SK-N-SH (cell line): ENCODE measurements at places on chromosomes 6 and 20.

- H3K36me3 ChIP-seq = no peaks in the 10 kb centered on the region
- H3K4me1 ChIP-seq = no peaks in the 10 kb centered on the region; the same call in 1 of the 2 replicates
- no peak overlapping the region for H3K4me3 ChIP-seq
Observed at GRCh38 chr6:145244349-145245100, 490.8 kb downstream of the EPM2A start.

DNA sequence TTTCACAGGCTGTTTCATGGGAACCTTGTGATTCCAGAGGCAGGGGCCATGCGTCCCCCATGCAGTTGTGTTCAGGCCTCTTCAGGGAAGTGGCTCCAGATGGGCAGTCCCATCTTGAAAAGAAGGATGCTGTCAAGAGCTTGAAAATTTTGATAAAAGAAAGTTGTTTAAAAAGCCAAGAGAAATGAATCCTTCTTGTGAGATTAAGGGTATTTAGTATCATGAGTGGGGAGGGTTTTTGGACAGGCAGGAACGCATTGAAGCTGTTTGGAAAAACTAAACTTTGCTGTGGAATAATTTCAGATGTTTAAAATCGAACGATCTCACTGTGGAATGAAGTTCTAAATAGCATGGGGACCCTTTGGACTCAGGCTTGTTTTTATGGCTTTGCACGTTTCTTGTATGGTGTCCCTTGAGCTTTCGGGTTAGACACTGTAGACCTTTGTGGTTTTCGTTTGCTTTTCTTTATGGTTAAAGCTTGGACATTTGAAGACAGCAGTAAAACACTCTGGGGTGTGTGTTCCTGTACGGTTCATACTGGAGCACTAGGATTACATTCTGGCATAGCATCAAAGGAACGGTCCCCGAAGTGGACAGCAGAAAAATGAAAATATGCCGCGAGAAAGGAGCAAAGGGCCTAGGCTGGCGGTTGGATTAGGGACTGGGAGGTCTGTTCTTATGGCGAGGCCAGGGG lies 18.2 kb downstream of the KIF25 start:
- H3K4me3 ChIP-seq = no peak overlapping the region
- H3K36me3 ChIP-seq = no peaks in the 10 kb centered on the region
- H3K4me1 ChIP-seq = no peaks in the 10 kb centered on the region; the same call in 1 of the 2 replicates
- no peak overlapping the region for H3K27ac ChIP-seq

GRCh38 chr6:47440719-47441118 lies 36.9 kb upstream of the CD2AP start:
- H3K4me1 ChIP-seq = no peaks in the 10 kb centered on the region
- no peaks in the 10 kb centered on the region for H3K36me3 ChIP-seq
- H3K27ac ChIP-seq = no peak overlapping the region
- no peak for DNase-seq
- no peak overlapping the region for H3K4me3 ChIP-seq

DNA sequence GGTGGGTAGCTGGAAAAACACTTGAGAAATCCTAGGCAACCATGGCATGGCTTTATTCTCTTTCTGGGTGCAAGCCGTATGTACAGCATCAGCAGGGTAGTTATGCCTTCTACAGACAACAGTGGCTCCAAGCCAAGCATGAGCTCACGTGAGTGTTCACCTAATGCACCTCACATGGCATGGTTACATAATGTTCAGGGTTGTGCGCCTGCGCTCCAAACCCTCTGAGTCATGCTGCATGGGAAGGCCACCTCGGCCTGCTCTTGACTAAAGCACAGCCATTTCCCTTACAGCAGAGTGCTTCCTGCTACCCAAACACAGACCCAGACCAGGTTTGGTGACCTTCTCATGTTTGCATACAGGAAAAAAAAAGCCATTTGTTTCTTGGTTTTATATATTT lies 96.2 kb downstream of the VIP start:
- H3K4me3 ChIP-seq = no peak overlapping the region
- no peaks in the 10 kb centered on the region for H3K36me3 ChIP-seq

GRCh38 chr6:5851261-5851757 lies 155.4 kb downstream of the NRN1 start:
- DNase-seq = no peak
- no peaks in the 10 kb centered on the region for H3K36me3 ChIP-seq
- H3K27me3 ChIP-seq = peaks cover 11% of the 10 kb centered on the region; the same call in 1 of the 2 replicates
- no peak overlapping the region for H3K27ac ChIP-seq

- no peaks in the 10 kb centered on the region for H3K27me3 ChIP-seq
- no peak for DNase-seq
- H3K4me3 ChIP-seq = no peak overlapping the region
- H3K4me1 ChIP-seq = no peaks in the 10 kb centered on the region
- no peaks in the 10 kb centered on the region for H3K36me3 ChIP-seq
Observed at GRCh38 chr6:19035461-19036195, 648.5 kb downstream of the RNF144B start.

- H3K27me3 ChIP-seq = no peaks in the 10 kb centered on the region
- peak overlapping the region; percentile 90 for H3K27ac ChIP-seq
Observed at GRCh38 chr6:81762132-81762531, 9.7 kb upstream of the TENT5A start.

- peak overlapping the region; percentile 70 for H3K4me3 ChIP-seq
- H3K36me3 ChIP-seq = peaks cover 7% of the 10 kb centered on the region; the same call in 1 of the 2 replicates
- H3K27ac ChIP-seq = no peak overlapping the region
- H3K4me1 ChIP-seq = no peaks in the 10 kb centered on the region
- DNase-seq = peak; percentile 63
Observed at GRCh38 chr6:1615151-1615852, 5.6 kb downstream of the FOXC1 start.

- no peaks in the 10 kb centered on the region; the same call in 1 of the 2 replicates for H3K4me1 ChIP-seq
- DNase-seq = no peak
- H3K36me3 ChIP-seq = peaks cover 8% of the 10 kb centered on the region
Observed at GRCh38 chr6:15602154-15602553, 60.7 kb downstream of the DTNBP1 start.

DNA sequence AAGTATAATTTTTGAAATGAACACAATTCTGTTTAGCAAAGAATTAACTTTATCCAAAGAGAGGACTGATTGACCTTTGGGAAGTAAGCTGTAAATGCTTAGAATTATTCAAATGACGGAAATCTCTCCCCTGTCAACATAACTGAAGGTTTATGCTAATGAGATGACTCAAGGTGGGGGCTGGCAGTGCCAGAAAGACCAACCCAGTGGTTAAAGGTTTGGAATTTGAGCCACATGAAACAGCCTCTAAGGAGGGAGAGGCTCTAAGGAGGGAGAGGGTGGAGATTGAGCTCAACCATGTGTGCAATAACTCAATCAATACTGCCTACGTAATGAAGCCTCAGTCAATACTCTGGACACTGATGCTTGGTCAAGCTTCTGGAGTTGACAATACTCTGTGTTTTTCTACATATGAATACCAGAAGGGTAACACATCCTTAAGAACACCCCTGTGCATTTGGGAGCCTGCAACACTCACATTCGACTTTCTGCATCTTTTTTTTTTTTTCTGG lies 123.4 kb upstream of the TENT5A start:
- H3K27me3 ChIP-seq = no peaks in the 10 kb centered on the region
- no peak overlapping the region for H3K4me3 ChIP-seq
- H3K4me1 ChIP-seq = no peaks in the 10 kb centered on the region; the same call in 1 of the 2 replicates
- H3K36me3 ChIP-seq = no peaks in the 10 kb centered on the region
- H3K27ac ChIP-seq = no peak overlapping the region

GRCh38 chr6:144896289-144896688 lies 611.2 kb downstream of the UTRN start:
- no peak for DNase-seq
- no peaks in the 10 kb centered on the region for H3K36me3 ChIP-seq
- H3K4me3 ChIP-seq = no peak overlapping the region
- 0 out of 2 replicates have a peak overlapping the region, but pooled peaks have one; percentile 91 for H3K27ac ChIP-seq

DNA sequence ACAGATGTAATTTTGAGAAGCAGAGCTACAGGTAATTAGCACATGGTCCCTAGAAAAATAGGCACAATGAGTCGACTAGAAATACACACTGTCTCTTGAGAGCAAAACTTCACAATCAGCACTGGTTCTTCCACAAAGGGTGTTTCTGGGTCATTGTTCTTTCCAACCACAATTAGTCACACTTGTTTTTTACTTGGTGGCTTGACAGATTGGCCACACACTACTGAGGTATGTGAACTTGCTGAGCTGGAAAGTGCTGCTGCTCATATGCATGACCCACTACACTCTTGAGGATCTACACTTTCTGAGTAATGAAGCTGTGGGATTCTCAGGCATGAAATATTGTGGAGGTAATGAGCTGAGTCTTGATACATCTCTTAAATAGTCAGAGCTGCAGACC lies 347.7 kb downstream of the BCKDHB start:
- peak overlapping the region; percentile 32 for H3K27ac ChIP-seq
- DNase-seq = no peak
- H3K4me1 ChIP-seq = peaks cover 26% of the 10 kb centered on the region

- no peak overlapping the region for H3K4me3 ChIP-seq
- no peak for DNase-seq
- H3K4me1 ChIP-seq = no peaks in the 10 kb centered on the region; the same call in 1 of the 2 replicates
- H3K27ac ChIP-seq = no peak overlapping the region
Observed at GRCh38 chr6:144653885-144654505, 368.9 kb downstream of the UTRN start.

DNA sequence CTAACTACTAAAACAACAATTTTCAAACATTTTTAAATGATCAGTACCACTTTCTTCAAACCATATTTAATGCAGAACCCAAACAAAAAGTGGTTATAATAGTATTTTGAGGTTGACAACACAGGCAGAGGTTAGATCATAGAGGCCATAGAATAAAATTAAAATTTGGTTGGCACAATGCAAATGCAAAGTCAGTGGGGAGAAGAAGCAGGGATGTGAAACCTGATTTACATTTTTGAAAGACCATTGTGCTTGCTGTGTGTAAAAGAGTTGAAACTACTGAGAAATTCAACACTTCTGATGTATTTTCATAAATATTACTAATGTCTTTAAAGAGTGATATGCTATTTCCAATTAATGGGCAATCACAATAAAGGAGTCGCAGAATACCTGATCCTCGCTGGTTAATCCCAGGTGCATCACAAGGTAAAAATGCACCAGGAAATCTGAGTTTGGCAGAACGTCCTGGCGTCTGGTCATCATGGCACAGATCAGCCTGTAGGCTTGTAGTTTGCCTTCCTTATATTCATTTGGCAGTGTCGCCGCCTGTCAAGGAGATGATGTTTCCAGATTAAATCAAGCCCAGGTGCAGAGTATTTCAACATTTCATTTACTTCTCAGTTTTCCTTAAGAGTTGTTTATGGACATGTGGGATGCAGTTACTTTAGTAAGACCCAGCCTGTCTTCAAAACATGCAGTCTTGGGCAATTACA lies 141.2 kb downstream of the RALGAPA2 start:
- no peaks in the 10 kb centered on the region for H3K27me3 ChIP-seq
- no peak overlapping the region for H3K4me3 ChIP-seq
- H3K4me1 ChIP-seq = no peaks in the 10 kb centered on the region
- H3K36me3 ChIP-seq = 0 out of 2 replicates have a peak, but pooled peaks cover 3% of the 10 kb centered on the region
- no peak overlapping the region for H3K27ac ChIP-seq

GRCh38 chr20:2303673-2304072 lies 7.9 kb downstream of the TGM3 start:
- no peak for DNase-seq
- H3K27me3 ChIP-seq = peaks cover 6% of the 10 kb centered on the region; the same call in 1 of the 2 replicates
- no peak overlapping the region for H3K4me3 ChIP-seq
- H3K27ac ChIP-seq = no peak overlapping the region

DNA sequence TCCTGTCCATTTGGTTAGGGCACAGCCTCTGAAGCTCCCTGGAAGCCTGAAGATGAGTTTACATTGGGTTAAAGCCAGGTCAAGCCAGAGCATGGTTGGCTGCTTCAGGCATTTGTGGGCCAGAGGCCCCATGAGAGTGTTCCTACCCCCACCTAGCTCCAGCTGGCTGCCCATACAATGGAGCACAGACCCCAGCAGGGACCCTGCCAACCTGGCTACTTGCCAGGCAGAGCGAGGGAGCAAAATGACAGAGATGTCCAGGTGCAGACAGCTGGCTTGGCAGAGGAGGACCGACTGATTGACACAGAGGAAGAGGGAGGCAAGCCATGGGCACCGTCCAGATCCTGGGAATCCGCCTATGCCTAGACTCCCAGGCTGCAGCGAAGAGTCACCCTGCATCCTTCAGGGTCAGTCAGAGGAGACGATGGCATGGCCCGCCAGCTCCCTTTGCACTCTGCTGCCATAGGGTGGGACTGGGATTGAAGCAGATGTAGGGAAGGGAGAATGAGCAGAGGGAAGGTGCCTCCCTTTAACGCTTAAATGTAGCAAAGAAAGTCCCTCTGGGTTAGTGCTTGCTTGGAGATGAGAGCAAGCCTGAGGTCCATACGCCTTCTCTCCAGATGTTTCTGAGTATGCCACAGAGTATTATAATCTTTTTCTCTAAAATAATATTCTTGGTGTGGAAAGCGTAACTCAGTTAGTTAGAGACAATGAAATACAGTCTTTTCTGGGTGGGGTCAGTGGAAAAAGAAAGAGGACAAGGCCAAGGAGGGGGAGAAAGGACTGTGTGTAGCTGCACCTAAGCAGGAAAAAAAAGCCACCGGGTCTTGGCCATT lies 77.6 kb upstream of the FYN start:
- no peak overlapping the region for H3K27ac ChIP-seq
- H3K4me1 ChIP-seq = peaks cover 15% of the 10 kb centered on the region
- no peaks in the 10 kb centered on the region for H3K27me3 ChIP-seq
- no peaks in the 10 kb centered on the region for H3K36me3 ChIP-seq
- DNase-seq = peak; percentile 32

- no peak for DNase-seq
- peak overlapping the region; percentile 23; the same call in 1 of the 2 replicates for H3K27ac ChIP-seq
- no peaks in the 10 kb centered on the region for H3K36me3 ChIP-seq
- no peaks in the 10 kb centered on the region for H3K27me3 ChIP-seq
Observed at GRCh38 chr20:15703171-15703911, 869.9 kb downstream of the KIF16B start.

DNA sequence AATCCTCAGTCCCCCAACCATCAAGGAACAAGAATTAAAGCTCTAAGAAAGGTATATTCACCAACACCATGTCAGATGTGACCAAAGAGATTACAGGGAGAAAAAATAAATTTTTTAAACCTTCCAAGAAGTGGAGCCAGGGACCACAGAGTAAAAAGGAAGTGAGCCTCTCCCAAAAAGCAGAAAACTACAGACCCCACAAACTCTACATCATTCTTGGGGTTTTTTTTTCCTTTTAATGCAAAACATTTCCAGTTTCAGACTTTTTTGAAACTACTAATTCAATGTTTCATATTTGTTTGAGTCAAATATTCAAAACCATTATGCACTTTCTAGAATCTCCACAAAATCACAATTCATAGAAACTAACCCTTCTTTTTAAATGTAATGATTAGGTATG lies 6.8 kb upstream of the IL17F start:
- H3K36me3 ChIP-seq = no peaks in the 10 kb centered on the region
- no peaks in the 10 kb centered on the region; the same call in 1 of the 2 replicates for H3K4me1 ChIP-seq
- H3K4me3 ChIP-seq = no peak overlapping the region
- DNase-seq = no peak
- no peak overlapping the region for H3K27ac ChIP-seq
- H3K27me3 ChIP-seq = peaks cover 49% of the 10 kb centered on the region; the same call in 1 of the 2 replicates

- H3K27me3 ChIP-seq = peaks cover 5% of the 10 kb centered on the region; the same call in 1 of the 2 replicates
- H3K4me1 ChIP-seq = no peaks in the 10 kb centered on the region; the same call in 1 of the 2 replicates
- peak; percentile 51 for DNase-seq
- no peaks in the 10 kb centered on the region for H3K36me3 ChIP-seq
- H3K27ac ChIP-seq = no peak overlapping the region
Observed at GRCh38 chr6:99822741-99823512, 171.1 kb downstream of the MCHR2 start.

GRCh38 chr6:112284603-112285002 lies 30.2 kb upstream of the LAMA4 start:
- H3K36me3 ChIP-seq = no peaks in the 10 kb centered on the region
- peaks cover 33% of the 10 kb centered on the region for H3K4me1 ChIP-seq
- no peak for DNase-seq
- no peak overlapping the region for H3K27ac ChIP-seq
- no peaks in the 10 kb centered on the region for H3K27me3 ChIP-seq

- H3K27ac ChIP-seq = no peak overlapping the region
- H3K36me3 ChIP-seq = no peaks in the 10 kb centered on the region
- DNase-seq = no peak
- H3K27me3 ChIP-seq = no peaks in the 10 kb centered on the region
Observed at GRCh38 chr20:60100780-60101179, 142.6 kb downstream of the CDH26 start.
